ENCODE measurements at places on chromosomes 5 and 9.

DNA sequence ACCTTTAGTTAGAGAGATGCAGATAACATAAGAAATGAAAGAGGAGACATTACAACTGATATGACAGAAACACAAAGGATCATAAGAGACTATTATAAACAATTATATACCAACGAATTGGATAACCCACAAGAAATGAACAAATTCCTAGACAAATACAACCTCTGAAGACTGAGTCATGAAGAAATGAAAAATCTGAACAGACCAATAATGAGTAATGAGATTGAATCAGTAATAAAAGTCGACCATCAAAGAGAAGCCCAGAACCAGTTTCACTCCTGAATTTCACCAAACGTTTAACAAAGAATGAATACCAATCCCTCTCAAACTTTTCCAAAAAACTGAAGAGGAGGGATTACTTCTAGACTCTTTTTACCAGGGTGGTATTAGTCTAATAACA lies 50.5 kb upstream of the PCAT7 start:
- DNase-seq: no peak

DNA sequence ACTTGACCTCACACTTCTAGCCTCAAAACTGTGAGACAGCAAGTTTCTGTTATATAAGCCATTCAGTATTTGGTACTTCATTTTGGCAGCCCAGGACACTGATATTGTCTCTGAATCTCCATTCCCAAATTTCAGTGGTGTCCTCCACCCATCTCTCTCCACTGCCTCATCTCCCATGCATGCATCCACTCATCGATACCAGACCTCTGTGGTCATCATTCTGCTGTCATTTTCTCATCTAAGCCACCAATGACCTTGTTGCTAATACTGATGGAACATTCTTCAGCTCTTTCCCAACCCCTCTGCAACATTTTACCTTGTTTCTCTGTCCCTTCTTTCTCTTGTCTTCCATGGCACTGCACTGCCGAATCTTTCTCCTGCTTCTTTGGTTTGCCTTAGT lies 221.8 kb downstream of the SNX18 start:
- no peak for DNase-seq

DNA sequence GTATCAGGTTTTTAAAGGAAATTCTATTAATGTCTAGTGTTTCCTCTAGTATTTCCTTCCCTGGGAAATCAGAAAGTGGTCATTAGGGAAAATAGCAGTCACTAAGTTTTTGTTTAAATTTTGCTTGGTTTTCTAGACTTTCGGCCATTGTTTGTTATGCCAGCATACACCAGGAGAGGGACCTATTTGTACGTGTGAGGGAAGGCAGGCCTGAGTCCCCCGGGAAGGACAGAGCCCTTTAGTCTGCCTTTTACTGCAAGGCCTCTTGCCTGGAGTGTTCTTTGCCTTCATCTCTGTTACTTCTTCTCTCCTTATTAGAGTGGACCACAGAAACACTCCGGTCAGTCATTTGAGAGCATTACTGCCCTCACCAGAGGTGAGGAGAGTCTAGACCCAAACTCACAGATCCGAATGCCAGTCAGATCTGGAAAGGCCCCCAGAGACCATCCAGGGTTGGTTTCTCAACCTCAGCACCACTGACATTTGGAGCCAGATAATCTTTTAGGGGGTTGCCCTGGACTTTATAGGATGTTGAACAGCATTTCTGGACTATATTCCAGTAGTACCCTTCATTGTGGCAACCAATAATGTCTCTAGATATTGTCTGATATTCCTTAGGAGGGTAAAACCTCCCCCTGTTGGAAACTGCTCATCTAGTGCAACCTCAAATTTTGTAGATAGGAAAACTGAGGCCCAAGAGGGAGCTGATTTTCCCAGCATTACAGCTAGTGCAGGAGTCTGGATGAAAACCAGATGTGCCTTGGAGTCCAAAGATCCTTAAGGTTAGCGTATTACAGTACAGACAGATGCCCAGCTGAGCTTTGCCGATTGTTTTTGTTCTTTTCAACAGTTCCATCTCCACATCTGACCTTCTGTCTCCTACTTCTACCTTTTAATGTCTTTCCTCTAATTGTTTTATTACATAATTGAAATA lies 93.0 kb upstream of the NIPAL4 start:
- DNase-seq: no peak

DNA sequence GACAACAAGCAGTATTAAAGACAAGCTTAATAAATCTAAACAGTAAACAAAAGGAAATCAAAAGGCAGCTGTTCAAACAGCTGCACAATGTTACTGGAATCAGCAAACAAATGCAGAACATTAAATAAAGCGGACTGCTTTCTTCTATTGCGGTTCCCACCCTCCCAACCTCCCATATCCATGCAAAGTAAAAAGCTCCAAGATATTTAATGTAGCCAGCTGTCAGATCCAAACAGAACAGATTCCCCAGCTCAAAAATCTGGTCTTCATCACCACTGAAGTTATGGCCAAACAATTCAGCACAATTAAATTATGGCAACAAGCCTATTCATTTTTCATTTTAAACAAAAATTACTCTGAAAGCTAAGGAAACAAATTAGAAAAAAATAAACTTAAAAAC lies 75.9 kb downstream of the SLC38A9 start:
- no peak for DNase-seq

- DNase-seq: no peak
These were observed 237.5 kb downstream of the AP3B1 start for GRCh38 chr5:78056901-78057514.

DNA sequence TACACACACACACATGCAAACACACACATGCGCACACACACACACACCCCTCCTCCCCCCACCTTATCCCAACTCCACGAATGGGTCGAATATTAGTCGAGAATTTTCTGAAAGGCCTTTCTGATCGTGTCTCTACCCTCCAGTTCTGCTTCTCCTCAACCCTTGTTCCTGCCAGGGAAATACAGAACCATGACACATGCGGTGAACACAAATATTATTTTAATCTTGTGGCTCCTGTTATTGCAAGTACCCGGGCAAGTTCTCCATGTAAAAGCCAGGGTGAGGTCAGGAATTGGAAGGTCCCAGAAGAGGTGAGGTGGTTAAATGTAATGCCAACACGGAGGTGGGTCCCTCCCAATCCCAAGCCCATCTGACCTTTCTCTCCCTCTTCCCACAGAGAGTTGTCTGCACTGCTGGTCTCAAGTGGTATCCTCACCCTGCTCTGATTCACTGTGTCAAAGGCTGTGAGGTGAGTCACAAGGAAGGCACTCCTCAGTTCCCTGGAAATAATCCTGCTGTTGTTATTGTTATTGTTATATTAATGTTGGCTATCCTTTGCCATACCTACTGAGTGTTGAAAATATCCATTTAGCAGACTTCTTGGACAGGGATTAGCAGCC lies 223.7 kb downstream of the PAPPA start:
- DNase-seq: no peak

GRCh38 chr5:89418407-89419085 lies 535.6 kb upstream of the MEF2C start:
- DNase-seq: no peak

GRCh38 chr5:170297589-170298462 lies at the start of gene LCP2:
TSS of gene LCP2 (minus strand) at chr5:170297777. CDS start at chr5:170297611, 166 bp downstream.
- no peak for DNase-seq

- no peak for DNase-seq
These were observed 13.5 kb upstream of the ANKRD18B start for GRCh38 chr9:33510262-33511183.

- no peak for DNase-seq
These were observed 33.8 kb upstream of the TXNDC8 start for GRCh38 chr9:110371411-110372007.

- DNase-seq: no peak
These were observed 46.5 kb upstream of the ZSWIM6 start for GRCh38 chr5:61285531-61285930.

DNA sequence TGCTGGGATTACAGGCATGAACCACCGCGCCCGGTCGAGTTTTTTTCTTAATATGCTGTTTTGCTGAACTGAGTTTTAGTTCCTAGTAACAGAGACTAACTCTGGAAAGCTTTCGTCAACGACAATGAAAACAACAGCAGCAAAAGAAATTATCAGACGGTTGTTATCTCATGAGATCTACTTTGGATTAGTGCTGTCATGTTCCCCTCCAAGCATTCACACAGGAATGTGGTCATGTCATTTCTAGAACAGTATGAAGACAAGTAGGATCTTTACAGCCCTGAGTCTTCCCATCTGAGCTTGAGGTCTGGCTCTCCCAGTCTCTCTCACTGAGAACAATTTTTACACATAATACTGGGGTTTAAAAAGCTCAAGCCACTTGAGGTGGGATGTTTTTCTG lies 4.0 kb upstream of the ANKRD33B start:
- no peak for DNase-seq

GRCh38 chr5:95803271-95804148 lies 19.0 kb downstream of the GLRX start:
- DNase-seq: no peak

- DNase-seq: no peak
These were observed 643.7 kb upstream of the ACO1 start for GRCh38 chr9:31740705-31741104.

DNA sequence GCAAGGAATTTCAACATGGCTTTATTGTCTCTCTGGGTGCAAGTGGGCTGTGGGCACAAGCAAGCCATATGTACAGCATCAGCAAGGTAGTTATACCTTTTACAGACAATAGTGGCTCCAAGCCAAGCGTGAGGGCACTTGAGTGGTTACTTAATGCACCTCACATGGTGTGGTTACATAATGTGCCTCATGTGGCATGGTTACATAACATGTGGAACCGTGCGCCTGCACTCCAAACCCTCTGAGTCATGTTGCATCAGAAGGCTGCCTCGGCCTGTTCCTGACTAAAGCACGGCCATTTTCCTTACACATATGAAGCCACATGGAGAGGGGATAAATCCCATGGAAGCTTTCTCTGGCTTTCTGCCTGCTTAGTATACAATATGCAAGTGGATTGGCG lies 150.9 kb downstream of the OSTF1 start:
- no peak for DNase-seq

DNA sequence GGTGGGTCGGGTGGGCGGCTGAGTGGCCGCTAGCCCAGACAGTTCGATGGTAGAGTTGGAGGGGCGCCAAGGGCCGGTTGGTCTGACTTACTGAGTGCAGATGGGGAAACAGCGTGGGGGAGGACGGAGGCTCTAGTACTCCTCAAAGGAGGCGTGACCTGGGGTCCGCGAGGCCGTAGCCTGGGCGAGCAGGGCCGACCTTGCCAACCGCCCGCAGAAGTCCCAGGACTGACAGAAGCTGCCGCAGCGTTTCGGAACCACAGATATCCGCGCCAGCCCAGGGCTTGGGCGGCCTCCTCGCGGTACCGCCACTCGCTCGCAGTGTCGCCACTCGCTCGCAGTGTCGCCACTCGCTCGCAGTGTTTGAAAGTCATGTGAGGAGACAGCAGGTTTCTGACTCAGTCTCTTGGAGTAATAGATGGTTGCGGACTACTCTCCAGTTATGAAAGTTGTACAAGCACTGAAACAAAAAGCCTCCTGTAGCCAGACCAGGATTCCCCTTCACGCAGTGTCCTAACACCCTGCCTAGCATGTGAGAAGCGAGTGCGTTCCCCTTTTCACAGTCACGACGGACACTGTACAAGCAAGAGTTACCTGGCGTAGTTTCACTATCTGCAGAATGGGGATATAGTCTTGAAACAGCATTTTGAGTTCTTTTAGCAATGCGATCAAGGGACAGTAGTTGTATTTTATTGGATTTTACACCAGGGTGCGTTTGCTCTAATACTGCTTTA lies 674 bp downstream of the TMEM38B start:
- DNase-seq: no peak

DNA sequence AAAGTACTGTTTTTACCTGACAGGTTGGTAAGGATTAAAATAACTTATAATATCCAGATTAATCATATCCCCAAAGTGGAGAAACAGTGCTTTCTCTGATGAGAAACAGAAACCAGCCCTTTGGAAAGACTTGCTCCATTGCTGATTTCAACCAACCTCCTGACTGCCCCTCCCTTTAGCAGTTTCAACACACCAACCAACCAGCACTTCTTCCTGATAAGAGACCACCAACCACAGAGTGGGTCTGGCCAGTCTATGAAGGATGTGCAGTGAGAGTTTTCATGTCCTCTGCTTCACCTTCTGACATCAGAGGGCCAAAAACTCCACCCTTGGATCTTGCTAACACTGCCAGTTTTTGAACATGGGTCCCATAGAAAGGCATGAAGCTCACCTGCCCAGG lies 28.1 kb downstream of the RIGI start:
- no peak for DNase-seq

GRCh38 chr5:126562823-126563222 lies 32.2 kb downstream of the ALDH7A1 start:
- DNase-seq: no peak

- DNase-seq: no peak
These were observed 279.0 kb downstream of the AOPEP start for GRCh38 chr9:95005278-95006143.

GRCh38 chr9:113590991-113591898 lies 127.7 kb downstream of the RGS3 start:
- no peak for DNase-seq

GRCh38 chr5:149056616-149057165 lies 6.2 kb downstream of the SH3TC2 start:
- no peak for DNase-seq

GRCh38 chr9:112327718-112328450 lies 5.5 kb downstream of the PTBP3 start:
- no peak for DNase-seq

GRCh38 chr9:90099262-90099963 lies 494.6 kb downstream of the GADD45G start:
- no peak for DNase-seq

Measured in activated CD8-positive, alpha-beta memory T cell treated with anti-CD3 and anti-CD28 coated beads for 1 hour (primary cell).